BE2C (cell line): ENCODE measurements at places on chromosomes 7 and 10.

GRCh38 chr7:117588352-117588794 is 108.5 kb downstream of the CFTR start:
- no peak for DNase-seq

DNA sequence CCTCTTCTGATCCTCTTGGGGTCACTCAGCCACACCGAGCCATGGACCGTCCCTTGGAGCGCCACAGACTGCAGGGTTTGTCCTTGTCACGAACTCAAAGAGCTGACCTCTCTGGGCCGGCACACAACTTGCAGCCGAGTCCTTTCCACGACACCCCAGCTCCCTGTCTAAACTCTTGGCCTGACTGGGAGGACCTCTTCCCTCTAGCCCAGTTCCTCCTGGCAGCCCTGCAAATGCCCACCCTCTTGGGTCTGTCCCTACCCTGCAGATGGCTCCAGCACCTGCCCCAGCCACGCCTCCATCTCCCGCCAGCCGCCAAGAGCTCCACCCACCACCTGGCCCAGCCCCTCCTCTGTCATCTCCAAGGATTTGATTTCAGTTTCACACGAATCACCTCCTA is 339.2 kb downstream of the DNAJB6 start:
- no peak for DNase-seq

GRCh38 chr10:5619362-5620211 is 46.8 kb downstream of the ASB13 start:
- no peak for DNase-seq

DNA sequence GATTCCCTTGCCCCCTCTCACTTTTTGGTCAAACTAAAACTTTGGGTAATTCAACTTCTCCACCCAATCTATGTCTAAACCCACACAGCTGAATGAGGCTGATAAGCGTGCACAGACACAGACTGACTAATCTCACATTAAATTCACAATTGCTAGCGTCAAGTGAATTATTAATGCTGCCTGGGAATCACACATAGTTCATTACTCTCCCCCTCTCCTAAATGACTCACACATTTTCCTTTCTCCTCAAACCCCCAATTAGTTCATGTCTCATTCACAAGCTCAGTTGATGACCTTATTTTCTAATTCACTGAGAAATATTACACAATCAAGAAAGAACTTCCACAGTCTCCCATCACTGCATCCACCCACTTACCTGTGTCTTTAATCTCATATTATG is 14.5 kb downstream of the KLF14 start:
- no peak for DNase-seq

GRCh38 chr7:27526611-27527347 is 135.9 kb downstream of the HIBADH start:
- no peak for DNase-seq

- DNase-seq: no peak
These were observed 130.7 kb upstream of the KMT2E start for GRCh38 chr7:104883248-104883717.

GRCh38 chr10:127102176-127102575 is 94.2 kb downstream of the INSYN2A start:
- DNase-seq: no peak

DNA sequence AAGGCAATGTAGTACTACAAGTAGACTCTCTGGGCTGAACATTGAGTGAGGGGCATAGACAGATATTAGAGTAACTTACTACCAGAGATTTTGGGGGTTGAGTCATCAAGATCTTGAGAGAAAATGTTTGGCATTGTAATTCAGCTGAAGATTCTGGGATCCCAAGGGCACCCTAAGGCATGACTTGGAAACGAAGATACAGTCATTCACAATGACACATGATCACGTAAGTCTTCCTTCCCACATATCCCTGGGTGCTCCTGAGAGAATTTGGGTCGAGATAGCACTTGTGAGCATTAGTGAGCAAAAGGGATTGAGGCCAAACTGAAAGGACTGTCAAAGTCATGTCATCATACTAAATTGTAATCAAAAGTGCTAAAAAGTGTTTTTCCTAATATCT is 192.5 kb upstream of the PCLO start:
- DNase-seq: no peak

GRCh38 chr7:124655990-124656389 is 109.6 kb downstream of the GPR37 start:
- no peak for DNase-seq

- no peak for DNase-seq
These were observed 43.1 kb upstream of the GPAM start for GRCh38 chr10:112226439-112227248.

- no peak for DNase-seq
These were observed 8.4 kb upstream of the AGR2 start for GRCh38 chr7:16813232-16813616.

DNA sequence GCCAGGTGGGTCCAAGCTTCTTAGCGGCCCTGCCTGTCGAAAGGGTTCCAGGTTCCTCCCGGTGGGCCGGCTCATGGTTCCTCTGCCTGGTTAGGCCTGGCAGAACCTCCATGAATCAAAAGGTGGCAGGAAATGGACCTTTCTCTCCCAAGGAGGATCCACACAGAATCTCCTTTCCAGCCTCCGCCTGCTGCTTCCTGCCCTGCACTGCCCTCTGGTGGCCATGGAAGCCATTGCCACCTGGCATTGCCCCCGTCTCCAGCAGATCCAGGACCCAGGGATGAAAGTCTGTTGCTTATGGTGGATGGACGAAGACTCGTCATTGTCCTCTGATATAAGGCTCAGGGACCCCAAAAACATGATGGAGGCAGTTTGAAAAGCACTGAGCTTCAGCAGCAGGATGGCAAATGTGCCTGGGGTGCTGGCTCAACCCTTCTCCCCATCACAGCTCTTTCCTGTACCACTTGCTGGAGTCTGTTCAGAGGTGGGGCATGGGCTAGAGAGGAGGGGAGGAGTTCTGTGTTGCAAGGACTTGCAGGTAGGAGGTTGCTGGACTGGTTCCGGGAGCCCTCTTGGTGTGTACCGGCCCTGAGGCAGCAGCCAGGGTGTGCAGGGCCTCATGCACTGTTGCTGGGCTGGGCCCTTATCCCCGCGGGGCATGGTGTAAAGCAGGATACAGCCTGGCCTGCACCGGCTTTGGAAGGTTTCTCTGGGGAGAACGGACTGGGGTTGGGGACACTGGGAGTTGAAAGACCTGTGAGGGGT is 11.3 kb upstream of the INMT start:
- DNase-seq: peak; percentile 81

DNA sequence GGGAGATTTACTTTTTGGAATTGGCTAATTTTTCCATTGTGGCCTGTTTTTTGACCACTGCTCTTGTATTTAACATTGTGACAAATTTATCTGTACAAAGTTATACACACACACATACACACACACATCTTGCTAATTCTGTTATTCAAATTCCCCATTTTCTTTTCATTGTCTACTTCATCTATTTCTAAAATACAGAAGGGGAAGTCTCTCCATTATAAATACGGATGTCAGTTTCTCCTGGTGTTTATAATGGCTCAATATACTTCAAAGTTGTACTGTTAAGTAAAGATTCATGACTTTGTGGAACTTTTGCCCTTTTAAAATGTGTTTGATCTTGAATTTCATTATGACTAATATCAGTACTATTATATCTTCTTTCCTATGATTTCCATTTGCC is 81.0 kb downstream of the CNOT4 start:
- no peak for DNase-seq

DNA sequence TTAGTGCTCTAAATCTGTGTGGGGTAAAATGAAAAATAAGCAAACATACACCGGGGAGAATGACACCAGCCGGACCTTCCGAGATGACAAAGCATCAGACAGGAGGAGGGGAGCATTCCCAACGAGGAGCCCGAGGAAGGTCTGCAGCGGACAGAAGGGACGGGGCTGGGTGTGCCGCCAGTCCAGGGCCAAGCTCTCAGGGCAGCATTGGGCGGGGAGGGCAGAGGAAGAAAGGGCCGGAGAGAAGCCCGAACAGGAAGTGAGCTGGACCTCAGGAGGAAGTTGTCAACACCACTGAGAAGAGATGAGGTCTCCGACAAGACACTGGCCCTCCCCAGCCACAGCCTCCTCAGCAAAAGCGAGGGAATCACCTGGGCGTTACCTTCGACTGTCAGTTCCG is 182.6 kb upstream of the RNF32 start:
- no peak for DNase-seq

DNA sequence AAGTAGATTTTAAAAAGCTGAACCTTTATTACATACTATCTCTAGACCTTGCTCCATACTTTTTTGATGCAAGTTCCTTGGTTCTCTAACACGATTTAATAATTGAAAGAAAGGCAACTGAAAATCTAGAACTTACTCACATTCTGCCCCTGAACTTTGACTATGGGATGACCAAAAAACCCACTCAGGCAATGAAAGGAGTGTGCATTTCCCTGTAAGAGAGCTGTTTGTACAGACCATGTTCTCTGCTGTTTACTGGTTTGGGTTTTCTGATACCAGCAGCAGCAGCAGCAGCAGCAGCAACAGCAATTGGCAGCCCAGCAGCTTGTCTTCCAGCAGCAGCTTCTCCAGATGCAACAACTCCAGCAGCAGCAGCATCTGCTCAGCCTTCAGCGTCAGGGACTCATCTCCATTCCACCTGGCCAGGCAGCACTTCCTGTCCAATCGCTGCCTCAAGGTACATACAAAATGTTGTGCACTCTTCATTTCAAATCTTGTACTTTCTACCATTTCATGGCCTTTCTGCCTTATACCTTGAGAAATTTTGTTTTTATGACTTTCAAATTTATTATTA is 216.7 kb downstream of the FOXP2 start:
- no peak for DNase-seq

DNA sequence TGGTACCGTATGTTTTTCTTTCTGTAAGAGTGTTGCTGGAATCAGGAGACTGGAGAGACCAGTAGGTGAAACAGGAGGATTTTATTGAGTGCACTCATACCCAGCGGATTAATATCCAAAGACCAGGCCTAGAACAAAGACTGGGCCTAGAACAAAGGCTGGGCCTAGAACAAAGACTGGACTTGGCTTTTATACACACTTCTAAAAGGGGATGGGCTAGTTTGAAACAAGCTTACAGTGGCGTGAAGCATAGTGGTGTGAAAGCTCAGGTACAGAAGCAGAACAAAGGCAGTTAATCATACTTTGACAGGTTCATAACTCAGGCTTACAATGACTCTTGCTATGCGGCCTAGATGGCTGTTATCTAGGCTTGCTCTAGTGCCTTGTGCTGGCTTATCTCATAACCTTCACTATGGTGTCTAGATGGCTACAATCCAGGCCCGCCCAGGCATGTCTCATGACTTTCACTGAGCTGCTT is 67.7 kb downstream of the TRIM24 start:
- no peak for DNase-seq

DNA sequence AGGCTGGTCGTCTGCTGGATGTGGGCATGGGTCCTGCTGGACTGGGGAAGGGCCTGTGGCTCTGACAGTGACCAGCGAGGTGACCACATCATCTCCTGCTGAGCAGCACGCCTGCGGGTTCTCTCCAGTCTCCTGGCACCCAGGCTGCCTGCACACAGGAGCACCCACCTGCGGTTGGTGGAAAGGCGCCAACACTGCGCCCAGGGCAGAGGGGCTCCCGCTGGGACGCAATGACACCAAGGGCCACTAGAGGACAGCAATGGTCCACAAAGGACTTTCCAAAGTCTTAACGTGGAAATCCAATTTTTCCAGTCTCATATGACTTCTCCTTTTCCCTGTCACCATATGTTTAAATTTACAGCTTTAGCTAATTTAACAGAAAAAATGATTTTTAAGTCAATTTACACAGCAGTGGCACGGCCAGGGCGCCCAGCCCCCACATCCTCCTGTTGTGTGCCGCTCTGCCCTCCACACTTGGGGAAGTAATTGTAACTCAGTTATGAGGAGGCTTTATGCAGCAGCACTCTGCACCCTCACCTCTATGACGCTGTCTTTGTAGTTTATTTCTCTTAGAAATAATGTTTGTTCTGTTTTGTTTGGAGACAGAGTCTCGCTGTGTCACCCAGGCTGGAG is 38.1 kb downstream of the CFAP46 start:
- peak; percentile 65 for DNase-seq

DNA sequence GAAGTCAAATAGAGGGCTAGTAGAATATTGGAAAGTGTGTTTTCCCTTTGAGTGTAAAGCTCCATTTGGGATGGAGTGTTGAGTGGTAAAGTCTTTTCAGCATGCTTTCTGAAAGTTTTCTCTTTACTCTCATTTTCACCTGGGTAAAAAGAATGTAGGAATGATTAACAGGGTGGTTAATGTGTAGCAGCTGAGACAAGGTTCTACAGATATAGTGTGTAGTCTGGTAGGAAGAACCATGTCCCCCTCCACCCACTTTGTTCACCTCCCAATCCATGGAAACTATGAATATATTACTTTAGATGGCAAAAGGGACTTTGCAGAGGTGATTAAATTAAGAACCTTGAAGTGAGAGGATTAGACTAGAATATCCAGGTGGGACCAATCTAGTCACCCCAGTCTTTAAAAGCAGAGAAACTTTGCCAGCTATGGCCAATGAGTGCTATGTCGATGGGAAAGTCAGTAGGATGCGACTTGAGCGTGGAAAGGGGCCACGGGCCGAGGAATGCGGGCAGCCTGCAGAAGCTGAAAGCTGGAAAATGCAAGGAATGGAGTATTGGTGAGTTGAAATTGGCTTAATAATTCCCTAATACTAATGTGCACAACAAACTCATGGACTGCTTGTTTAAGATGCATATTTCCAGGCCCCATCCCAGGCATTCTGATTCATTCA is 166.3 kb upstream of the AHR start:
- no peak for DNase-seq

DNA sequence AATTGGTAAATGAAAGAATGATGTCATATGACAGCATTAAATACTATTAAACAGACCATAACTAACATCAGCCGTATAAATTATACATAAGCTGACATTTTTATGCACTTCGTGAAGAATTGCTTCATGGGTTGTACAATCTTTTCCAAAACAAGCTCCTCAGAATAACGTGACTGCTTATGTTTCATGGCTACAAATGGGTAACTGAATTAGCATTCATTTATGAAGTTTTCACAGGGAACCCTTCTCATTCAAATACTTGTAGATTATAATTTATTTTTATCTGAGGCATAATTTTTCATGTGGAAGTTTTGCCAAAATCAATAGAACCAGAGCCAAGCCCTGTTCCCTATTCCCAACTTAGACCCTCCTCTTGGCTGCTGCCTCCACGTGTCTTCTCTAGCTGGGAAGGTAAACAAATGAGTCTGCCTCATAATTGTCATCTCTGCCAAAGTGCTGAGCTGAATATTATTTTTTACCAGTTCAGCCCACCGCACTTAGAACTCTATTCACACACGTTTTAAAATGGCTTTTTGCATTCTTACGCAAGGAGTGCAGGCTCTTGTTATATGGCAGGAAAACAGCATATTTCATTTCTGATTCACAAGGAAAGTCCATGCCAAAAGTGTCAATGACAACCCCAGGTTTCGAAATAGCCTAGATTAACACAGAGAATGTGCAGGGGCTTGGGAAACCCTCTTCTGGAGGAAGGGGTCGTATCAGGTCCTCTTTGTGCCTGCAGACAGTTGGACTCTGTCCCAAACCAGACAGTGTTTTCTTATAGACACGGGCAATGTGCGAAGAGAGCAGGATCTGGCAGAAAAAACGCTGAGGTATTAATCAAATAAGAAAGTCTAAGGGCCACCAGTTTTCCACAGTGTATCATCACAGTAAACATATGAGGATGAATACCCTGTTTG is 370.7 kb upstream of the MGMT start:
- no peak for DNase-seq

- no peak for DNase-seq
These were observed 432.7 kb upstream of the SEMA3A start for GRCh38 chr7:84627250-84627649.

- DNase-seq: no peak
These were observed 51.1 kb upstream of the TSPAN13 start for GRCh38 chr7:16702441-16702840.
